Mesendoderm (in vitro differentiated cells): ENCODE measurements at places on chromosomes 1 and 21.

DNA sequence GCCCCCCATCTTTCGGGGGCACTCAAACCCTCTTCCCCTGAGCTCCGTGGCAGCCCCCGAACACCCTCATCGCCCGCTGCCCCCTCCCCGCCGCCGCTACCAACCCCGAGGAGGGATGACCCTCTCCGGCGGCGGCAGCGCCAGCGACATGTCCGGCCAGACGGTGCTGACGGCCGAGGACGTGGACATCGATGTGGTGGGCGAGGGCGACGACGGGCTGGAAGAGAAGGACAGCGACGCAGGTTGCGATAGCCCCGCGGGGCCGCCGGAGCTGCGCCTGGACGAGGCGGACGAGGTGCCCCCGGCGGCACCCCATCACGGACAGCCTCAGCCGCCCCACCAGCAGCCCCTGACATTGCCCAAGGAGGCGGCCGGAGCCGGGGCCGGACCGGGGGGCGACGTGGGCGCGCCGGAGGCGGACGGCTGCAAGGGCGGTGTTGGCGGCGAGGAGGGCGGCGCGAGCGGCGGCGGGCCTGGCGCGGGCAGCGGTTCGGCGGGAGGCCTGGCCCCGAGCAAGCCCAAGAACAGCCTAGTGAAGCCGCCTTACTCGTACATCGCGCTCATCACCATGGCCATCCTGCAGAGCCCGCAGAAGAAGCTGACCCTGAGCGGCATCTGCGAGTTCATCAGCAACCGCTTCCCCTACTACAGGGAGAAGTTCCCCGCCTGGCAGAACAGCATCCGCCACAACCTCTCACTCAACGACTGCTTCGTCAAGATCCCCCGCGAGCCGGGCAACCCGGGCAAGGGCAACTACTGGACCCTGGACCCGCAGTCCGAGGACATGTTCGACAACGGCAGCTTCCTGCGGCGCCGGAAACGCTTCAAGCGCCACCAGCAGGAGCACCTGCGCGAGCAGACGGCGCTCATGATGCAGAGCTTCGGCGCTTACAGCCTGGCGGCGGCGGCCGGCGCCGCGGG lies 837 bp downstream of the FOXD3 start:
- H3K27me3 ChIP-seq, result peaks cover 64% of the 10 kb centered on the region
- no peak overlapping the region for H3K4me3 ChIP-seq
- peak; percentile 75 for DNase-seq
- H3K27ac ChIP-seq, result no peak overlapping the region
- H3K36me3 ChIP-seq, result no peaks in the 10 kb centered on the region
- peaks cover 2% of the 10 kb centered on the region for H3K4me1 ChIP-seq

GRCh38 chr1:1232208-1232795 lies at the start of gene B3GALT6:
B3GALT6 (plus strand) TSS chr1:1232237; CDS start chr1:1232279, 42 bp downstream.
- no peak for DNase-seq
- peak within 1 kb of the TSS; percentile 94 for H3K4me3 ChIP-seq

DNA sequence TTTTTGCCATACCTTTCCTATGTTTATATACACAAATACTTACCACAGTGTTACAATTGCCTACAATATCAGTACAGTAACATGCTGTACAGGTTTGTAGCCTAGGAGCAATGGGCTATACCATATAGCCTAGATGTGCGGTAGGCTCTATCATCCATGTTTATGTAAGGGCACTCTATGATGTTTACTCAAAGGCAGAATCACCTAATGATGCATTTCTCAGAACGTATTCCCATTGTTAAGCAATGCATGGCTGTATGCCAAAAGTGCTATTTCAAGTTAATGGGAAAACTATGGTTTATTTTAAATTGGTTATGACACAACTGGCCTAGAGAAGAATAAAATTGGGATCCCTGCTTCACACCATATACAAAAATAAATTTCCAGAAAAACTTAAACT lies 36.9 kb upstream of the DISP1 start:
- H3K27me3 ChIP-seq, result no peaks in the 10 kb centered on the region
- no peak overlapping the region for H3K27ac ChIP-seq
- H3K4me1 ChIP-seq, result no peaks in the 10 kb centered on the region
- no peaks in the 10 kb centered on the region for H3K36me3 ChIP-seq
- DNase-seq, result no peak

DNA sequence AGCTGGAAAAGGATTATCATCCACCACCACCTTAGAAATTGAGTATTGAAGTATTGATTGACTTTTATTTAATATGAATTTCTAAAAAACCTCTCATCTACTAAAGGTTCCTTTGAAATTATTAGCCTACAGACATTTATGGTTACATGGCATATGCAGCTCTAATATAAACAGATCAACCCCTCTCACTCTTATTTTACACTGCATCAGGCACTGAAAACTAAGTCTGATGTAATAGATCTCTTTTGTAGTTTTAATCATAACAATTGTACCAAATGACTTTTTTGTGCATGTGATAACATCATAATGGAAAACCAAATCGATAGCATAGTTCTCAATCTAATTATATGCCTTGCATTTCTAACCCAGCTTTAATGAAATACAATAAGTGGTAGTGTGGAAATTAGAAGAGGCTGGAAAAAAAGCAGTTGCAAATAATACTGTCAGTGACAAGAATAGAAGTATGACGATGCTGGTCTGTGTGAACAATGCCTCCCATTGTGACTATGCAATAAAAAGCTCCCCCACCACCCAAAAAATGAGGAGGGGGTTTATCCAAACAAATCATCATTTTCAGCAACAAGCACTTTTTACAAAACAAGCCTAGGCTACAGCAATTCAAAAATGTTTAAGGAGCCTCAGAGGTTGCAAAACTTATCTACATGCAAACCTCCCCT lies 426.5 kb upstream of the NFIA start:
- DNase-seq, result no peak
- H3K4me1 ChIP-seq, result no peaks in the 10 kb centered on the region
- no peak overlapping the region for H3K4me3 ChIP-seq
- H3K27me3 ChIP-seq, result no peaks in the 10 kb centered on the region

GRCh38 chr1:206556047-206556749 lies 48.9 kb downstream of the RASSF5 start:
- H3K36me3 ChIP-seq, result no peaks in the 10 kb centered on the region
- peaks cover 2% of the 10 kb centered on the region for H3K27me3 ChIP-seq
- no peaks in the 10 kb centered on the region for H3K4me1 ChIP-seq
- no peak overlapping the region for H3K27ac ChIP-seq

DNA sequence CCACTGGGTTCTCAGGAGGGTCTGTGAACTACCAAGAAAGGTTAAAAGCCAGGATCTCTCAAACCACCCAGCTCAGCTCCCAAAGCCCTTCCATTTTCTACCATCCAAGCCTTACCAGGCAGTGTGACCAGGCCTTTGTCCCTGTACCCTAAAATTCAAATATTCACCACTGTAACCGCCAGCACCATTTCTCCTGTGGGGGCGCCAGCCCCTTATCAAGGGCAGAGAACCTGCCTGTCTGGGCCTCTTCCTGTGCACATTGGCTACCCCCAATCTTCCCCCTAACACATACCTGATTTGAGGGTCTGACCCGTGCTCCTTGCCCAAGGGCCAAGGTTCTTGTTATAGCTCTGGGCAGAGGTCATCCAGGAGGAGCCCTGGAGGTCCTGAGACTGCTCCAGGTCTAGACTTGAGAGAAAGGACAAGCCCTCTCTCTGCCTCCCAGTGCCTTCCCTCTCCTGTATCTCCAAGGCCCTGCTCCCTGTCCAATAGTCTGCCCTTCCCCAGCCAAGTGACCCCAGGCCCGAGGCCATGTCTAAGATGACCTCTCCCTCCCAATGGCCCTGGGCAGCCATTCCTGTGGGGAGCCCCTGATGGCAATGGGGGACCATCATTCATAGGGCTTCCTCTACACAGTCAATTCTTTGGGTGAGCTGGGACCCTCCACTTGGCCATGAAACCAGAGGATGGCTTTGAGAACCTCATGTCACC lies 78.5 kb downstream of the FHAD1 start:
- H3K27ac ChIP-seq, result no peak overlapping the region
- DNase-seq, result no peak
- H3K27me3 ChIP-seq, result no peaks in the 10 kb centered on the region
- no peak overlapping the region for H3K4me3 ChIP-seq

GRCh38 chr1:96366516-96366915 lies 355.1 kb upstream of the PTBP2 start:
- H3K4me1 ChIP-seq, result no peaks in the 10 kb centered on the region
- no peak for DNase-seq
- H3K27me3 ChIP-seq, result no peaks in the 10 kb centered on the region
- H3K27ac ChIP-seq, result no peak overlapping the region

- no peak overlapping the region for H3K4me3 ChIP-seq
- peaks cover 8% of the 10 kb centered on the region for H3K4me1 ChIP-seq
- no peak overlapping the region for H3K27ac ChIP-seq
- no peaks in the 10 kb centered on the region for H3K36me3 ChIP-seq
- no peak for DNase-seq
Measured at GRCh38 chr1:223731133-223731770, 18.9 kb downstream of the CAPN2 start.

DNA sequence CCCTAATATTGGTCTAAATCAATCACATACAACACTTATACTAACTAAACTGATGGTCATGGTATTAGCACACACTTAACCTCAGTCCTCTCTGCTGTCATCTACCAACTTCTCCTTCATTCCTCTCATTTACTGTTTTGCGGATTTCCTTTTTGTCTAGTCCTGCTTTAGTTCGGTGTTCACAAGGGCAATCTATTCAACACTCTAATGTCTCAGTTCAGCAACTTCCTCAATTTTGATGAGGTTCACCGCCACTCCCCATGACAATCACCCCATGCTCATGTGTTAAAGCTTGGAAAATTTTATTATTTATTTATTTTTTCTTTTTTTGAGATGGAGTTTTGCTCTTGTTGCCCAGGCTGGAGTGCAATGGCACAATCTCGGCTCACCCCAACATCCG lies 301.1 kb downstream of the PTPRC start:
- H3K27ac ChIP-seq, result no peak overlapping the region
- no peaks in the 10 kb centered on the region for H3K36me3 ChIP-seq
- no peak for DNase-seq
- no peaks in the 10 kb centered on the region for H3K27me3 ChIP-seq
- H3K4me3 ChIP-seq, result no peak overlapping the region

GRCh38 chr1:41241354-41241748 lies 755 bp downstream of the SCMH1 start:
- H3K27me3 ChIP-seq, result peaks cover 3% of the 10 kb centered on the region
- H3K4me3 ChIP-seq, result peak overlapping the region; percentile 55
- H3K27ac ChIP-seq, result no peak overlapping the region
- no peaks in the 10 kb centered on the region for H3K36me3 ChIP-seq
- peak; percentile 51 for DNase-seq
- H3K4me1 ChIP-seq, result peaks cover 5% of the 10 kb centered on the region

DNA sequence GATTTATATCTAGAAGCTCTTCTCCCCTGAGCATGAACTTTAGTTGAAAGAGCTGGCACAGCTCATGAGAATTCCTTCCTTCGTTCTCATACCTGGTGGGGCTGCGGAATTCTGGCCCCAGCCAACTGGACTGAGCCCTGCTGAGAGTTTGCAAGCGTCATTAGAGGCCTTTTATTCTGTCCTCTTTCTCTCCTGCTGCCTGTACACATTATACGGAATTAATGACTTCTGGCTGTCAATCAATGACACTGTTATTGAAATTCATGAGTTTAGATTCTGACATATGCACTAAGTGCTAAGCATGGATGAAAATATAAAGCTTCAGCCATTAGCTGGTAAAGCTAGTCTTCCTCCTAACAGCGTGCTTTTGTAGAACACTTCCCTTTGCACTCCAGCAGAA lies 27.5 kb downstream of the KAZN start:
- H3K36me3 ChIP-seq, result no peaks in the 10 kb centered on the region
- peaks cover 13% of the 10 kb centered on the region for H3K4me1 ChIP-seq
- H3K4me3 ChIP-seq, result no peak overlapping the region
- DNase-seq, result no peak
- H3K27ac ChIP-seq, result peak overlapping the region; percentile 86

GRCh38 chr1:160494620-160495019 lies 28.4 kb downstream of the SLAMF6 start:
- H3K4me3 ChIP-seq, result no peak overlapping the region
- H3K27ac ChIP-seq, result no peak overlapping the region
- H3K4me1 ChIP-seq, result no peaks in the 10 kb centered on the region
- no peaks in the 10 kb centered on the region for H3K27me3 ChIP-seq
- DNase-seq, result peak; percentile 40

- no peak overlapping the region for H3K4me3 ChIP-seq
- no peak overlapping the region for H3K27ac ChIP-seq
- H3K4me1 ChIP-seq, result no peaks in the 10 kb centered on the region
- no peaks in the 10 kb centered on the region for H3K27me3 ChIP-seq
- H3K36me3 ChIP-seq, result no peaks in the 10 kb centered on the region
- no peak for DNase-seq
Measured at GRCh38 chr1:173693238-173693637, 21.5 kb upstream of the KLHL20 start.

- no peak overlapping the region for H3K4me3 ChIP-seq
- DNase-seq, result no peak
- H3K36me3 ChIP-seq, result no peaks in the 10 kb centered on the region
- no peak overlapping the region for H3K27ac ChIP-seq
- H3K27me3 ChIP-seq, result no peaks in the 10 kb centered on the region
- no peaks in the 10 kb centered on the region for H3K4me1 ChIP-seq
Measured at GRCh38 chr1:56310945-56311344, 268.4 kb downstream of the PLPP3 start.

DNA sequence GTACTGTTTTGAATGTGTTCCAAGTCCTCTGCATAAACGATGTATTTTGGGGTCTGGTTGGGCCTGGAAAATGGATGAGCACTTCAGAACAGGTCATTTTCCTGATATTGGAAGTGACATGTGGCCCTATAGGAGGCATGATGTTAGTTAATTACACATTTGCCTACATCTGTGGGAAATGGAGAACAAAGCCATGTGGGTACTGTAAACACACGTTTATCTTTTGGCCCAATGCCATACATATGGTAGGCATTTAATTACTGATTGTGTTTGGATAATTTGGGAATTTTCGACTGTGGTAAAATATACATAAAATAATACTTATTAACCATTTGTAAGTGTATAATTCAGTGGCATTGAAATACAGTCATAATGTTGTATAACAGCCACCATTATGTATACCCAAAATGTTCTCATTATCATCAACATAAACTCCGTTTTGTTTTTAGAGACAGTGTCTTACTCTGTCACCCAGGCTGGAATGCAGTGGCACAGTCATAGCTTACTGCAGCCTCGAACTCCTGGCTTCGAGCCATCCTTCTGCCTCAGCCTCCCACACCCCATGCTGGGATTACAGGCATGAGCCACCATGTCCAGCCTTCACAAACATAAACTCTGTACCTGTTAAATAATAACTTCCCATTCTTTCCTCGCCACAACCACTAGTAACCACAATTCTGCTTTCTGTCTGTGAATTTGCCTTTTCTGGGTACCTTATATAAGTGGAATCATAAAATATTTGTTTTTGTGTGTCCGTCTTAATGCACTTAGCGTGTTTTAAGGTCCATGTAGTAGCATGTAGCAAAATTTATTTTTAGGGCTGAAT lies 11.9 kb upstream of the RNPEP start:
- no peaks in the 10 kb centered on the region for H3K27me3 ChIP-seq
- no peaks in the 10 kb centered on the region for H3K36me3 ChIP-seq
- DNase-seq, result no peak
- H3K4me1 ChIP-seq, result no peaks in the 10 kb centered on the region
- H3K27ac ChIP-seq, result no peak overlapping the region
- H3K4me3 ChIP-seq, result no peak overlapping the region

- H3K27ac ChIP-seq, result no peak overlapping the region
- H3K4me1 ChIP-seq, result no peaks in the 10 kb centered on the region
- no peaks in the 10 kb centered on the region for H3K36me3 ChIP-seq
- DNase-seq, result no peak
Measured at GRCh38 chr1:20878799-20879198, 91.7 kb upstream of the HP1BP3 start.
